ENCODE measurements at places on chromosomes 3 and 15.

DNA sequence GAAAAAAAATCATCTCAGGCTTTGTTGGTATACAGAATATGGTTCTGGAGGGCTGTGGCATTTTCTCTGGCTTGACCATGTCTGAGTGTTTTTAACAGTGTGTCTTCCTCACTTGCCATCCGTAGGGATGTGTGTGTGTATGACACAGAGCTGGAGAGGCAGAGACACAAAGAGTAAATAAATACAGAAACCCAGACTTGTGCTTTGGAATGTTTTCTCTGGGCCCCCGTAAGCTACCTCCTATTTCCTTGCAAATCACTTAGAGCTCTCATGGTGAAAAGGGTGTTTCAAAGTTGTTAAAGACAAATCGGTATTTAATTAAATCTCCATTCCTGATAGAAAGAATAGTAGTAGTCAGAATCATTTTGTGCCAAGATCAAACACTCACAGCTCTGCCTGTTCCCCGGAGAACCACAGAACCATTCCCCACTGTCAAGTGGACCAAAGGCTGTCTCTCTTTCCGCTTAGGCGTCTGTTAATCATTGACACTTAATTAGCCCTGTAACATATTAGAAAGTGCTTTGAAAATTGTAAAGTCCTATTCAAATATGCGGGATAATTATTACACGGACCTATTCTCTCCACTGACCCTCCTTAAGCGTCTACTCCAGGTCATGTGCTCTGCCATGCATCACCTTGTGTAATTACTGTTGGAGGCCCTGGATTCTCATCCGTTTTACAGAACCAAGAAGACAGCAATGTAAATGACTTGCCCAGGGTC is 313.6 kb upstream of the TLE3 start:
- no peak for DNase-seq

- DNase-seq: no peak
These were observed 72.3 kb upstream of the ZNF280D start for GRCh38 chr15:56805466-56806147.

DNA sequence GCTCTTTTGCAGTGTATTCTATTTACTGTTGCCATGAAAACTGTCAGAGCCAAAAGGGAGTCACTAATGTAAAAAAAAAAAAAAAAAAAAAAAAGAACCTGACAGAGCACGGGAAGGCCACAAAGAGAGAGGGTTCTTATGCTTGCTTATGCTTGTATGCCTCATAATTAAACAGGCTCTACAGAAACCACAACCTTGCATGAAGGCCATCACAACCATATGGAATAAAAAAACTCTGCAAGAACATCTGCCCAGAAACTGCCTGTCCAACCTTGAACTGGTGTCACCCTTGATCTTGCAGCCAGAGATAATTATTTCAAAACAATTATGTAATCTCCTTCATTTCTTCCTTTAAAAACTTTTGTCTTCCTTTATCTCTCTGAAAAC is 50.1 kb downstream of the CFAP20DC start:
- DNase-seq: no peak

GRCh38 chr3:15108082-15108545 is 9.2 kb upstream of the RBSN start:
- DNase-seq: peak; percentile 85

GRCh38 chr15:65384895-65385869 is 7.4 kb upstream of the IGDCC3 start:
- DNase-seq: peak; percentile 99

- DNase-seq: no peak
These were observed 9.8 kb downstream of the ABTB1 start for GRCh38 chr3:127682561-127682960.

DNA sequence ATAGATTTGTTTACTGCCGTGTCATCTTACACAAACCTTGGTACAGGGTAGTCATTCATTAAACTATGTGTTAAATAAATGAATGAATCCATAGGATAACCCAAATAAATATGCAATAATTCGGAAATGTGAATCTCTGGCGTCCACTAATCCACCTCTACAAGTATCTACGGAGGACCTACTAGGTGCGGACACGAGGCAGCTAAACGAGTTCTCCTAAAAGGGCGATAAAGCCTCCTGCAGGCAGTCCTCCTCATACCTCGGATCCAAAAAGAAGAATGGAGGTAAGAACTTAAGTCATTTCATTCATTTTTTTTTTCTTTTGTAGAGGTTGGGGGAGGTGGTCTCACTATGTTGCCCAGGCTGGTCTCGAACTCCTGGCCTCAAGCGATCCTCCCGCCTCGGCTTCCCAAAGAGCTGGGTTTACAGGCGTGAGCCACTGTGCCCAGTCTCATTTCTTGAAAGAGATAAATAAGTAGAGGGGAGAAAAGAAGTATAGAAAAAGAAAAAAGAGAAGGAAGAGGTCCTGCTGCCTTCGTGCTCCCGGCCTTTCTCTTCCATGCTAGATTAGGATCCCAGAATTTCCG is 706 bp upstream of the RPL35A start:
- no peak for DNase-seq

- no peak for DNase-seq
These were observed 3.9 kb downstream of the ZIC1 start for GRCh38 chr3:147412917-147413685.

GRCh38 chr3:54556630-54557029 is 371.2 kb downstream of the LRTM1 start:
- no peak for DNase-seq

GRCh38 chr3:125051205-125051604 is 4.6 kb downstream of the HEG1 start:
- no peak for DNase-seq
